ENCODE measurements at places on chromosomes 13 and 19. TPM values are rescaled to one million over a fixed set of nuclear protein-coding genes. Genes with fewer than 3 reads are reported as not detected.

DNA sequence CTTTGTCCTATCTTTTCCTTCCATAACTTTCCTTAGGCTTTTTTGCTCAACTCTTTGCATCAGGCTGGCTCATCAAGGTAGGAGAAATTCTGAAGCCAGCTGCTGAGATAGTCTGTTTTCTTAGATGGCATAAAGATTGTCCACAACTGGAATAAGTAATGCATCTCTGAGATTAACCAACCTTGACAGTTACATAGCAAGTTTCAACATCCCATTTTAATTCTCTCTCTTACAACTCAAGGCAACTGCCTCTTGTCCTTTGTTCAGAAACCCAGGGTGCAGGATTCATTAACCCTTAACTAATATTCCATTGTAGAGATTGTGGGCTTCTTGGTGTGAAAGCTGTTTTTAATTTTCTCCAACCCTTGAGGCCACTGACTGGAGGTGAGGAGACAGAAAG, 239.2 kb downstream of the LACC1 start:
- DNase-seq: no peak

NCCRP1 gene
- 0.05 TPM for total RNA-seq

DNA sequence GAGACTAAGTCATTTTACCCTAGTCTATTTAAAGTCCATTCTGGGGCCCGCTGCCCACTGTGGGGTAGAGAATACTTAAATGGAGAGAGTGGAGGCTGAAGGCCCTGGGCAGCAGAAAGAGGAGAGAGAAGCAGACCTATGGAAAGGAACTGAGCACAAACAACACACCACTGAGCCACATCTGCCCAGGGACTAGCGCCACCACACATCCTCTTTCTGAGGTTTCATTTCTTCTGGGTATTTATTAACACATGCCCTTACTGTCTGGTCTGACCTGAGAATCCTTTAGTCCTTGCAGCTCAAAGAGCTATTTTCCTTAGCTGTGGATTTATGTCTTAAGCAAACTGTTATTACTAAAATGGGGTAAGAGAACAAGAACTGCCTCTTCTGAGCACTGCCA, 154.0 kb downstream of the NALCN start:
- no peak for DNase-seq

GRCh38 chr19:38039966-38040365, 133.0 kb downstream of the SIPA1L3 start:
- DNase-seq: no peak

SPINT2 gene
- total RNA-seq: 0.64 TPM

GRCh38 chr13:112643759-112644459, 45.9 kb upstream of the ATP11A start:
- no peak for DNase-seq

- DNase-seq: no peak
Measured at GRCh38 chr13:39835253-39835652, 179.8 kb downstream of the COG6 start.

FREM2 gene
- total RNA-seq: 0.17 TPM

GRCh38 chr13:41942462-41943094, 18.3 kb downstream of the VWA8 start:
- no peak for DNase-seq

GRCh38 chr19:28427376-28428083, 785.4 kb downstream of the UQCRFS1 start:
- no peak for DNase-seq

GRCh38 chr13:70703755-70704154, 595.5 kb upstream of the KLHL1 start:
- DNase-seq: no peak

DNA sequence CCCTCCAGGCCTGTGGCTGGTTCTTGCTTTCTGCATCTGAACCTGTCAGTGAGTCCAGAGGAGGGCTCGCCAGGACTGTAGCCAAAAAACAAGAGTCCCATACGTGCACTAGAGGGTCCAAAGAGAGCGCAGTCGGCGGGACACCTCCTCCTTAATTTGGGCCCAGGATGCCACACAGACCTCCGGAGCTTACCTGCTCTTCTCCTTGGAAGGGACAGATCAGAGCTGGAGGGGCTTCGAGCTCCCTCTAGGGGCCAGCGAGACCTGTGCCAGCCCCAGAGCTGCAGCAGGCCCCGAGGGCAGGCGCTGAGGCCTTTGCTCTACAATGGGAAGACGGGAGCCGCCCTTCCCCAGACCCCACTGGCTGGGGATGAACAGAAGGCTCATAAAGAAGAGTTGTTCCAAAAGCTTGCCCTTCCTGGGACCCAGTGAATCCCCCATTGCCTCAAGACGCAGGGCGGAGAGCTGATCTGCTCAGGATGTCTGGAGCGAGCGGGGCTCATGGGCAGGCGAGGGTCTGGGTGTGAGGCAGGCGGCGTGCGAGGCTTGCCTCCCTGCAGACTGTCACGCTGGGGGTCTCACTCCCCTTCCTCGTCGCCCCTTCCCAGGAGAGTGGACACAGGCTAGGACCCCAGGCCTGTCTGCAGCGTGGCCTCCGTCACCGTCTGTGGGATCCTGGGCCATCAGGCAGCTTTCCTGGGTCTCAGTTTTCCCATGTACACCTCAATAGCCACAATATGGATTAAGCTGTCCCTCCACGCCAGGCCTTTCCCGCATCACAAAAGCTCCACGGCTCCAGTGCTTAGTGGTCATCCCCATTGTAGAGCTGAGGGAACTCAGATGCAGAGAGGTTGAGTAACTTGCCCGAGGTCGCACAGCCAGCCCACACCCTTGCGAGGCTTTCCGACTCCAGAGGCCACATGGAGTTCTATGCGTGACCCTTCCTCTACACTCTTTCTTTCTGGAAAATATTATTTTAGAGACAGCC, 46.9 kb upstream of the VSTM2B start:
- no peak for DNase-seq

DNA sequence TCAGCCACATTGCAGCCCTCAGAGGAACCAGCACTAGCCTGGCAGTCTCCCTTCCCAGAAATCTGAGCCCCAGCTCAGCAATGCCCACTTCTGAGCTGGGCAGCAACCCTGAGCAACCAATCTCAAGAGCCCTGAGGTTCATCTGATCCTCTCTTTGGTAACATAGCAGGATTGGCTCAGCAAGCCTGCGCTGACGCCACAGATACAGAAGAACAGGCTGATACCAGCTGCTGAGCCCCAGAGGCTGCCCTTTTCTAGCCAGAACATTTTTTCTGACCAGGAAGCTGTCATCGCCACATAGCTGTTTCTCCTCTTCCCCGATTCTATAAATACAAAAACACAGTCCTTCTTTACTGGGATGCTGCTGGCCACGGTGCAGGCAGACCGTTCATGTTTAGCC, 59.8 kb downstream of the TRPM4 start:
- DNase-seq: no peak

ADGRL1 gene
- total RNA-seq: 6.2 TPM

ERCC1 gene
- total RNA-seq: 102 TPM

DNA sequence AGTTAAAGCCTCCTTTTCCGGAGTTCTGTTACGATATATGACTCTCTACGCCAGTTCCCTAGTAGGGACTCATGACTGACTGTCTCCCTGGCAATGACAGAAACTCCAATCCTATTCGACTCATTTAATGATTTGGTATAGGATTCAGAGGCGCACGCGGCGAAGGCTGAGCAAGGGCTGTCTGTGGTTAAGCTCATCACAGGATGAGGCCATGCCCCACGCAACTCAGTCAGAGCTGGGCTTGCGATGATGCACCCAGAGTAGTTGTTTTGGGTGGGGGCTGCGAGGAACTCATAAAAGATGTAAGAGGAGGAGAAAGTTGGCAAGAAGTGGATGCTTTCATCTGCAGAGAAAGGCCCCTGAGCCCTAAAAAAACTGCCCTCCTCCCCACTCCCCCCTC, 468 bp upstream of the SERTM1 start:
- no peak for DNase-seq

DNA sequence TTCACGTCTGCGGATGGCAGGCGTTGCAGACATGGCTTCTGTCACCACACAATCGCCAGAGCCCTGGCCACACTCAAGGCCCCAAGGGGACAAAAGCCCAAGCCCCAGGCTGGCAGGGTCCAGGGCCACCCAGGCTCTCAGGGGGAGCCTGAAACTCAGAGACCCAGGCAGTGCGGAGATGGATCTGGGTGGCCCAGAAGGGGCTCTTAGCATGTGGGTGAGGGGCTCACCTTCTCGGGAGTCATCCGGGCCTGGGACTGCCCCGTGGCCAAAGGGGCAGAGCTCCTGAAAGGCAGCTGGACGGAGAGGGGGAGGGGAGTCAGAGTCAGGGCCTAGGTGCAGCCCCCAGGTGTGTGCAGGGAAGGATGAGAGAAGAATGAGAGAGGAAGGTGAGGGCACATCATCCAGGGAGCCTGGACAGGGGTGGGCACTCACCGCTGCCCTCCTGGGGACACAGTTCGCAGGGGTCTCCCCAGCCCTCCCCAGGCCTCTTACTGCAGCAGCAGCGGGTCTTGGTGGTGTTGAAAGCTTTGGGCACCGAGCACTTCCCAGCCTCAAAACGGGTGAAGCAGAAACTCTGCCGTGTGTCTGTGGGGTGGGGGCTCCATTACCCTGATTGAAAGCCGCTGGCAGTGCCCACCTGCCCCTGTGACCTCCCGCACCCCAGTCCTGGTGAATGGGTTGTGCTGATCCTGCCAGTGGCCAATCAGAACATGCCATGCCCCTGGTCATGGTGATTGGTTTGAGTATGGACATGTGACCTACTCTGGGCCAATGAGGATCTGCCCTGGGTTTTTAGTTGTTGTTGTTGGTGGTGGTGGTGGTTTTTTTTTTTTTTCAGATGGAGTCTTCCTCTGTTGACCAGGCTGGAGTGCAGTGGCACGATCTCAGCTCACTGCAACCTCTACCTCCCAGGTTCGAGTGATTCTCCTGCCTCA, 37.4 kb downstream of the CCL25 start:
- DNase-seq: no peak

POU2F2 gene
- total RNA-seq: not detected

- DNase-seq: no peak
Measured at GRCh38 chr13:71018995-71019394, 848.0 kb downstream of the DACH1 start.

GRCh38 chr13:45068036-45069001, 52.0 kb upstream of the GTF2F2 start:
- no peak for DNase-seq

PLIN5 gene
- not detected for total RNA-seq

DNA sequence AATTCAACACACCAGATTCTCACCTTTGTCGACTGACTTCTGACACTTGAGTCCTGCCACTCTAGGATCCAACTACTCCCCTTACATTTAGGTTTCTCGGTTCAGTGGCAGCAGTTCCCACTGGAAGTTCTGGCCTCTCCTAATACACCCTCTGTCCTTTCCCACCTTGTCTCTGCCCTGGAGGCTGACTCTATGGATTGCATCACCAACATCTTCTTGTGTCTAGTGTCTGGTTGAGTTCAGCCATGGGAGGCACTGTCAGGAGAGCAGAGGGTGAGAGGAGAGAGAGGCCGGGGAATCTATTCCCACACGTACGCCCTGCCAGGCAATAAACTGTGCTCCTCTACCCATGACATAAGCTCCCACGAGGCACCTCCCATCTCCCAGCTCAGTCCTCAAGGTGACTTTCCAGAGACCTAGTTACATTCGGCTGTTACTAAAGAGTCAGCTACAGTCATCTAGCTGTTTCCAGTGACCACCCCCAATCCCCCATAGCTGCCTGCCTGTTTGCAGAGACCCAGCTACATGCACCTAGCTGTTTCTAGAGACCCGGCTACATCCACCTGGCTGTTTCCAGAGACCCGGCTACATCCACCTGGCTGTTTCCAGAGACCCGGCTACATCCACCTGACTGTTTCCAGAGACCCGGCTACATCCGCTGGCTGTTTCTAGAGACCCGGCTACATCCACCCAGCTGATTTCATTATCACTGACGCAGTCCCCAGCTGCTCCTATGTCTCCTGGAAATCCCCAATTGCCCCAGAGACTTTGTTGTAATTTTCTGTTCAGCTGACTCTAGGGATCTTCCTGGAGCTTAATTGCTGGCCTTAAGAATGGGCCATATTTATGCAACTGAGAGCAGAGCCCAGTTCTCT, 8.1 kb upstream of the LILRB4 start:
- no peak for DNase-seq

TMPRSS9 gene
- total RNA-seq: not detected

DNA sequence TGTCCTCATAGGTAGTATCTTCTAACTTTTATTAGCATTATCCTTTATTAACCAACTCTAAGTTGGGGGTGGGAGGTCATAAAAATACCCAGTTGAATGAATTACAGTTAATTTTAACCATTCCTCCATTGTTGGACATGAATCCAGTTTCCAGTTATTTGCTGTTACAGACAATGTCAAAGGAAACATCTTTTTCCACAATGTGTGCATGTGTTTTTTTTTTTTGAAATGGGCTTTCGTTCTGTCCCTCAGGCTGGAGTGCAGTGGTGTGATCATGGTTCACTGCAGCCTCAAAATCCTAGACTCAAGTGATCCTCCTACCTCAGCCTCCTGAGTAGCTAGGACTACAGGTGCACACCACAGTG, 32.0 kb downstream of the KLF5 start:
- DNase-seq: no peak

IZUMO4 gene
- total RNA-seq: 1.4 TPM

GRCh38 chr19:38229585-38230073, 5.6 kb upstream of the DPF1 start:
- peak; percentile 53 for DNase-seq

COL5A3 gene
- 0.12 TPM for total RNA-seq

ANKRD27 gene
- 18.5 TPM for total RNA-seq

DNA sequence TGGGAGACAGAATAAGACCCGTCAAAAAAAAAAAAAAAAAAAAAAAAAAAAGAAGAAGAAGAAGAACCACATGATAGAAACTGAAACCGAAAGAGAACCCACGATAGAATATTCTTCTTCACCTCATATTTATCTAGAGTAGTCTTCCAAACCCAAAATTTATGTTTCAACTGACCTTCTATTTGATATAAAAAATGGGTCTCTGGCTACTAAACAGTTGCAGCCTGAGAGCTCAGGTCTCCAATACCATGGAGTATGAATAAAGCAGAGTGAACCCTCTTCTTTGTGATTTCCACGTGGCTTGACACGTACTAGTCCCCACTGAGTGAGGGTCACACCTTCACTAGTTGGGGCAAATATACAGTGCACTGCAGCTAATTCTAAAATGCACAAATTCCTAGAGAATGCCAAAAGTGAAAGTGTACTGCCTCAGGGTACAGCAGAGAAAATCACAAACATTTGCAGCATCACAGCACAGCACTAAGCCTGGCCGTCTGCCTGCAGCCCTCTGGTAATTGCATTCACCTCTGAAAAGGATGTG, 30.8 kb upstream of the RFC3 start:
- DNase-seq: no peak

SMIM44 gene
- total RNA-seq: not detected

DNA sequence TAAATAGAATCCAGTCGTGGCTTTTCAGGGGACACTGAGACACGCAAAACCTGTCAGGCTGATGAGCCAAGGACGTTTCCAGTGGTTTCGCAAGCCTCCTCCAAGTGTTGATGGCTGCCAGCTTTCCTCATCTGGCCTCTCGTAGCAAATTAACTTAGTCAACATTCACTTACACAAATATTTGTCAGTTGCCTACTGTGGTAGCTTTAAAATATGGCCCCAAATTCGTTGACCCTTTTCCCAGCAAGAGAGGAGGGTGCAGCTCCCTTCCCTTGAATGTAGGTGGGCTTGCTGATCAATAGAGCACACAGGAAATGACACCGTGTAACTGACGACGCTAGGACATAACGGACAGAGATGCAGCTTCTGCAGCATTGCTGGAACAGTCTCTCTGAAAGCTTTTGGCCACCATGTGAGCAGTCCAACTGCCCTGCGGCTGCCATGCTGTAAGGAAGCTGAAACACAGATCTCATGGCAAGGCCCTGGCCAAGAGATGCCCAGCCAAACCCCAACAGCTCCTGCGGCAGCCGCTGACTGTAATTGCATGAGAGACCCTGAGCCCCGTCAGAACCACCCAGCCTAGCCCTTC, 5.5 kb upstream of the RANBP3 start:
- DNase-seq: no peak
